NCI-H524 treated with DMSO at 0.1 percent for 48 hours (cell line): ENCODE measurements at places on chromosomes 4 and X.

DNA sequence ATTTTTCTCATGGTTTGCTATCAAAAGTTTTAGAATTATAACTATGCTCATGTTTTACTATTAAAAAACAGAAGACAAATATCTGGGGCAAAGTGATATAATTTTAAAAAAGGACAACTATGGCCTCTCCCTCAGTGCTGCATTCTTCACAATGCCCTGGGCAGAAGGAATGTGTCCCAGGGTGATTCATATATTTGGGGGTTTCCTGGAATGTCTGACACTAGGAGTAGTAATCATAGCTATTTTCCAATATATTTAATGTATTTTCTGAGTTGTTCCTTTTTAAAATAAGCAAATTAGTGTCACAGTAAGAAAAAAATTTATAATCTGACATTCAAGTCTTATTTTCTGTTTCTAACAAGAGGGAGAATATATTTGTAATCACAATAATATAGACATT is 281.7 kb downstream of the UNC5C start:
- no peak for DNase-seq

GRCh38 chr4:52959541-52959940 is 97.4 kb downstream of the RASL11B start:
- DNase-seq = no peak

DNA sequence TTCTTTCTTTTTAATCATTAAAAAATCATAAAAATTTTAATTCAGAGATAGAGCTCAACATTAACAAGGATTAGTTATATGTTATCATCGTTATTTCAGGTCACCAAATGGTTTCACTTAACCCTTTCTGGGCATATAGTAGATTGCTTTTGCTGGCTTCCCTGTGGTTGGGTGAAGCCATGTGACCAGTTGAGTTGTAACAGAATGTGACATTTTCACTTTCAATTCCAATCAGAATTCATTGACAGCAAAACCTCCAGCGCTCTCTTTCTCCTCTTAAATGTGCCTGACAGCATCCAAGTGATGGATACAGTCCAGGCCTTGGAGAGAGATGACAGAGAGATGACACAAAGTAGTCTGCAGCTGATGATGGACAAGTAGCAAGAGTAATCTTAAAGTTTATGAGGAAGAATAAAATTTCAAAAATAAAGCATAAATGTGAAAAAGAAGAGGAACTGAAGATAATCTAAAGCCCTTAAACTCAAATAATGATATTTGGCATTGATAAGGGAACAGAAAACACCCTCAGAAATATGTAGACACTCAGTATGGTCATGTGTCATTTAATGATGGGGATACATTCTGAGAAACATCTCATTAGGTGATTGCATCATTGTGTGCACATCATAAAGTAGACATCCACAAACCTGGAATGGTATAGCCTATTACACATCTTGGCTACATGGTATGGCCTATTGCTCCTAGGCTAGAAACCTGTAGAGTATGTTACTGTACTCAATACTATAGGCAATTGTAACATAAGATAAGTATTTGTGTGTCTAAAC is 92.3 kb upstream of the QRFPR start:
- DNase-seq = no peak

DNA sequence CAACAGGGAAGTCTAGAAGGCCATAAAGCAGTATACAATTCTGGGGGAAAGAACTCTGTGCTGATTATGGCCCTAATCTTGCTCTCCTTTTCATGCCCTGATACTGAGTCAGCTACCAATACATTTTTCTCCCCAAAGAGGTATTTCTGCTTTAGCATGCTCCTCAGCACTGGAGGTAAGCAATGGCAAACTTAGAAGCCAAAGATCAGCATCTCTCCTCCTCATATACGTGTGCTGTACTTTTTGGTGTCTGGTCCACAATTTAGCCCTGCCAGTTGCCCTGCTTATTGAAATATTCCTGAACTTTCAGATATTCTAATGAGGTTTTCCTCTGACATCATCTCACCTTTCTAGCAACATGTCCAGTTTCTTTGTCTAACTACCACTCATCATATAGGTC is 226.2 kb downstream of the FSTL5 start:
- no peak for DNase-seq

- DNase-seq = no peak
These were observed 240.4 kb upstream of the PGRMC2 start for GRCh38 chr4:128527946-128528576.

GRCh38 chrX:112774651-112775293 is 65.9 kb downstream of the AMOT start:
- no peak for DNase-seq

- no peak for DNase-seq
These were observed 76.2 kb upstream of the SCOC start for GRCh38 chr4:140297221-140297570.

DNA sequence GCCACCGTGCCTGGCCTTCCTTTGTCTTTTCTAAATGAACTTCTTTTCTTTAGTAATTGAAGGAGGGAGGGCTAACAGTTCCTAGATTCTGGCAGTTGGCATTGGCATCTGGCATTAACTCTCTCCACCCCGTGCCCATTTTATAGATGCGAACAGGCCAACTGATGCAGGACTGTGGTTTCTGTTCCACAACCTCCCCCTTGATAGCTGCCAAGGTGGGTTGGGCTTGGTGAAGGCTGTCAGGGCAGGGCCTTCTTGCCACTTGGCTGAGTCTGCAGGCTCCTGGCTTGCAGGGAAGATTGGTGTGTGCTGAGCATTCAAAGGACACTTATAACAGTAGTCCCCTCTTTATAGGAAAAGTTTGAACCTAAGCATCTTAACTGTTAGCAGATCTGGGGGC is 4.3 kb downstream of the SOWAHD start:
- no peak for DNase-seq

DNA sequence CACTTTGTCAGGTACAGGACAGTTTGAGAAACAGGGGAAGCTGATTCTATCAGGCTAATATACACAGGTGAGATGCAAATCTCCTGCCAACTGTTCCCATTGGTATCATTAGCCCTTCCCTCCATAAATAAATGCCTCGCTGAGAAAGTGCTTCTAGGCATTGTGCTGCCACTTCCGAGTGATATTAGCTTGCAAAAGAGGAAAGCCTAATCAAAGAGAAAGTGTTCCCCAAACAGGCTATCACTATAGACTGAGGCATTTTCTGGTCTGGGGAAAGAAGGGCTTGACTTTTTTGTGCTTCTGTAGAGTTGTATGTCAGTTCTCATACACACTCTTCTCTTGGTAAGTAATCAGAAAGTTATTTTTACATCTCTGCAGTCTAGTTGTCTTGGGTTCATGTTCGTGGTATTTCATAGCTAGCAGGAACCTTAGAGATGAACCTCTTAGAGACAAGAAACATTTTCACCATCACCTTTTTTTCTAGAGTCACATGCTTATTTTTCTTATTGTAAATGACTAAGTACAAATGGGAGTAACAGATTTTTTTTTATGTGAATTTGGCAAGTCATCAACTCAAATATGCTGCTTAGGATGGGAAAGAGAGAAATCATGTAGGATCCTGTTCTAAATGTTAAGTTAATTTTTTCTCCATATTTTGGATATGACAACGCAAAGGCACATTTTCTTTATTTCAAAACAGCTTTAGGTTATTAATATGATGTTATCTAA is 1009.8 kb downstream of the ADGRL3 start:
- no peak for DNase-seq
